Activated CD4-positive, alpha-beta T cell treated with anti-CD3 and anti-CD28 coated beads, Interleukin-2, amount 50 U/mL, for 16 hours (primary cell): ENCODE measurements at places on chromosomes 7 and 10.

GRCh38 chr7:36048902-36049240 lies 104.2 kb upstream of the EEPD1 start:
- DNase-seq, result no peak

DNA sequence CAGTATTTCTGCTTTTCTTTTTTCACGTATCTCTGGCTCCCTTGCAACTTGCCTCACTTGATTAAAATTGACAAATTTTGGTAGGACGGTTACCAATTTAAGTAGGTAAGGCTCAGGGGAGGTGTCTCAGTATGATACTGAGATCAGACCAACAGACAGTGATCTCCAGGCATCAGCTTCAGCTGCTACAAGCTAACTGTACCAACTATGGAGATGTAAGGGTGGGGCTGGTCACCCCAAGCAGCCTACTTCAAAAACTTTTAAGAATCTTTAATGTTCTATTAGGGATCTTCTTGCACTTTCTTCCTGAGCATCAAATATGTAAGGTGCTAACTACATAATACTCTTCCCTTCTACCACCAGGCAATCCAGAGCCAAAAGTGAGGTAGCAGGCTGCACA lies 26.9 kb downstream of the SLC35B4 start:
- no peak for DNase-seq

- DNase-seq, result no peak
These were observed 219.3 kb downstream of the THSD7A start for GRCh38 chr7:11612737-11613136.

DNA sequence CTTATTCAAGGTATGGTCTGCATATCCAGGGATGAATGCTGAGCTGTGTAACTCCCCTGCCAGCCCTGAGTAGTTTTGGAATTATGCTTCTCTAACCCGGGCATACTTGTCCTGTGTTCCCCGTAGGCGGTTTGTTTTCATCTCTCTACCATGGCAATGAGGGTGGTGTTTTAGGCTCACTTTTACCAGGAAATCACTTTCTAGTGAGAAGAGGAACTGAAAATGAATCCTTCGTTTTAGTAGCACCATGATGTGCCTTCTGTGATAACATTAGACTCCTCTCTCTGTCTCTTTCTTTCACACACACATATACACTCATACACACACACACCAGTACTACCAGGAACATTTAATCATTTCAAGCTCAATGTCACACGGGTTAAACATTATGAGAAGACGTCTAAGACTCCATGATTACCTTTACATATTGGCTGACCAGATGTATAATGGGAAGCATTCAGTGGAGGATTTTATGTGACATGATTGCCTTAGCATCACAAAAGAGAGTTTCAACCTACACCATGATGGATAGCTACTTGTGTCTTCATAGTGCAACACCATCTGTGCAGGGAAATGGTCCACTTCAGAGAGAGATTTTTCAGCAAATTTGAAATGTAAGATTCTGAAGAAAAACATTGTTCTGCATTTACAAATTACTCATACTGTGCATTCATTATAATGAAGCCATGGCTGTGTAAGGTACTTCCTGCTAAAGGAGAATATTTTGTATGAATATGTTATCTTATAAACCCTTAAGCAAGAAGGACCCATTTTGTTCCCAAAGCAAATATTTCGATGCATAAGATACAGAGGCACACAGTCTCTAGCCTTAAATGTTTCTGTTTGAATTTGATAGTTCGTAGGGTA lies 31.0 kb upstream of the PFKP start:
- DNase-seq, result no peak

GRCh38 chr7:12759151-12759550 lies 71.7 kb downstream of the ARL4A start:
- no peak for DNase-seq

DNA sequence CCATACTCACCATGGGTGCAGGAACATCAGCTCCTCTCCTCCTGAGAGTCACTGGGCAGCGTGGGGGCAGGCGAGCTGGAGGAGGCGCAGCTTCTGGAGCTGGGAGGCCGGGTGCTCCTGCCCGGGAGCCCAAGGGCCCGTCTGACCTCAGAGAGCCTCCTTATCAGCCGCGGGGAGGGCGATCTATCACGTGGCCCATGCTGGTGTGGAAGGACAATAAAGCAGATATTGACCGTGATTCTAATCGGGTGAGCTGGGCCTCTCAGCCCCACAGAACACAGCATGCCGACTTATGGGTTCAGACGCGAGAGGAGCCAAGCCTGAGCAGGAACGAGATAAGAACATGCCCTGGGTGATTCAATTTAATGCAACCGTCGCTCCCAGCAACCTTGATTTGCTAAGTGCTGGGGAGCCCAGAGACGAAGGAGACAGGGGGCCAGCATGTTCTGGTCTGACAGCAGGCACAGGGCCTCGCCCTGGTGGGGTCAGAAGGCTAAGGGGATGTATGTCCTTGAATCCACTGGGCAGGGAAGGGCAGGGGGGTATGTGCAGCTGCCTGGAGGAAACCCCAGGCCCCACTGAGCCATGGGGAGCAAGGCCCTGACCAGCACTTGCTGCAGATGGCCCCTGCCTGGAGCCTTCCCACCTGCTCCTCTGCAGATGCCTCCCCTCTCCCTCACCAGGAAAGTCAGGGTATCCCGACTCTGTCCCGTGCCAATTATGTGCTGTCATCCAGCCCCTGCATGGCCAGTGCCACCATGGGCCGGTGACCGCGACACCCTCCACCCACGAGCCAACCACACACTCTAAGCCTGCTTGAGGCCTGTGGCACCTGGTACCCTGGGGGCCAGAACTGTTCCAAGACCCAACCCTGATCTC lies 95.3 kb upstream of the RET start:
- DNase-seq, result no peak

- no peak for DNase-seq
These were observed 28.9 kb downstream of the RBM17 start for GRCh38 chr10:6117711-6118110.

GRCh38 chr7:146892151-146892550 lies 775.5 kb downstream of the CNTNAP2 start:
- DNase-seq, result no peak

GRCh38 chr10:103687718-103688117 lies 167.7 kb downstream of the SH3PXD2A start:
- no peak for DNase-seq

DNA sequence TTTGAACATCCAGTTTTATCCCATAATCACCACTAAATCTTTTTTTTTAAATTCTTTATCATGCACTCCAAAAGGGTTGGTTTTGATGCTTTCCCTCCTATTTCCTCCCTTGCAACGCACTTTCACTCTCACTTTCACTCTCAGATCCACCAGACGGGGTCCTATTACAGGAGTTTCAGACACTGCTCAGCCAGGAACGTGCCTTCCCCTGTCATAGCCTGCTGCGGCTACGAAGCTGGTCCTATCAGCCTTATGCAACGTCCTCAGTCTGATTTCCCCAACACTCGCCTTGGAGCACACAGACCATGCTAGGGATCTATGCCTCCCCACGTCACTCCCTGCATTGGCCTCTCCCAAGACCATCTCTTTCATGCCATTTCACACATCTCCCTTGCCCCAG lies 23.4 kb downstream of the ZPBP start:
- peak; percentile 36 for DNase-seq

- no peak for DNase-seq
These were observed 46.1 kb downstream of the PTPRN2 start for GRCh38 chr7:158541346-158542010.

DNA sequence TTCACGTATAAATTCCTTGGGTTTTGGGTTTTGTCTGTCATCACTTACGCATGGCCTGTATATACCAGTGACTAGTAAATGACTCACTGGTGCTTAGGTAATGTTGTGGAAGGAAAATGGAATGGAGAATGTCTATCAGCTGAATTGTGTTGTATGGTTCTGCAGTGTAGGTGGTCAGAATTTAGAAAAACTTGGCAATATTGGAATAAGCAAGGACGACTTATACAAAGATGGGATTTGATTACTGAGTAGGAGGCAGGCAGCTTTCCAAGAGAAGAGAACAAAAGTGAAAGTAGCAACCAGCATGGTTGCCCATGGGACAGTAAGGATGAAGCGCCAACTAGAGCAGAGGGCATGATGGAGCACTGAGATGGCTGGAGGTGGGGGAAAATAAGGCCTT lies 168.6 kb upstream of the CSTF2T start:
- DNase-seq, result no peak

GRCh38 chr10:43202657-43203447 lies 64.0 kb downstream of the RASGEF1A start:
- DNase-seq, result peak; percentile 44

- no peak for DNase-seq
These were observed 905.3 kb downstream of the KCNMA1 start for GRCh38 chr10:76732306-76732705.

DNA sequence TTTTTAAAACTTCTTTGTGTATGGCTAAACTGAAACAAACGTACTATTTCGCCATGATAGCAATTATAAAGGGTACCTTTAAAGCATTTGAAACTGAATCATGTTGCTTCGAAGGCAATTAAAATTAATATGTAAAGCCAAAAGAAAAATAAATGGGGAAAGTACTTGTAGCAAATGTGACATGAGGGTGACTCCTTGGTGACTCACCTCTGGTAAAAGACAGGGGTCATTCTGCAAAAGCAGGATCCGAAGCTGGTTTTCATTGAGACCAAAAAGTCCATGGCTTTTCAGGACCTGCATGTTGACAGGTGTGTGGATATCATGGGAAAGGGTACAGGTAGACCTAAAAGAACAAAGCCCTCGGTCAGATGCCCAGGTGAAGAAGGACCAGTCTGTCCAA lies 1.5 kb downstream of the ZC3HAV1L start:
- no peak for DNase-seq
